ENCODE measurements at places on chromosomes 2 and 18.

- DNase-seq, result no peak
Measured at GRCh38 chr2:207434306-207434705, 95.5 kb upstream of the CREB1 start.

DNA sequence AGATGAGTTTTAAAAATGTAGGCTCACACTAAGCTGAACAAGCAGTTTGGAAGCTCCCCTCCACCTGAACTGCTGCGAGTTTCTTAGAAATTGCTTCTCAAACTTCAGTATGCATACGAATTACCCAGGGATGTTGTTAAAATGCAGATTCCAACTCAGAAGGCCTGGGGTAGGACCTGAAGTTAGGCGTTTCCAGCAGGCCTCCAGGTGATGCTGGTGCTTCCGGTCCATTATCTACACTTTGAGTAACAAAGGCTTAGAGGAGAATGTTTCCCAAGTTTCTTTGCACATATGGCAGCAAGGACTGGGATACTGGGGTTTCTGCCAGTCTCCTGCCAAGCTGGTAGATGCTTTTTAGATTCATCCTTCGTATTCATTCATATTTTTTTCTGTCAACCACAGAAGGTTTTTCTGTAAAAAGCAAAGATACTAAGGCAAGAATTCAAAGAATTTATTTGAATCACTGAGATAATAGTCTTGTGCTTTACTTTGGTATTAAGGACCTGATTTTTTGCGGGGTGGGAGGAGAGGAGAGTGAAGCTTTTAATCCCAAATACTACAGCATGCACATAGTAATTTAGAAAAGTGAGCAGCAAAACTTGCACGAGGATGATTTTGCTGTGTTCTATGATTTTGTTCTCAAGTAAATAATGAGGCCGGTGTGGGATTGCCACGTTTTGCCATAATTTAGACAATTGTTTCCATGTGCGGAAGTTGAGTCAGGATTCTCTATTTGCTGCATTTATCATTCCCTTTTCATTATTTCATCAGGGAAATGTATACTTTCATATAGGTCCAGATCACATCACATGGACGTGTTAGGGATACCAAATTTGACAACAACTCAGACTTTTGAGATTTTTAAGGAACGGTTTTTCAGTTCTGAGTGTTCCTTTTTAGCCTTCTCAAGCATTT lies 137.6 kb upstream of the SPATS2L start:
- DNase-seq, result peak; percentile 62

DNA sequence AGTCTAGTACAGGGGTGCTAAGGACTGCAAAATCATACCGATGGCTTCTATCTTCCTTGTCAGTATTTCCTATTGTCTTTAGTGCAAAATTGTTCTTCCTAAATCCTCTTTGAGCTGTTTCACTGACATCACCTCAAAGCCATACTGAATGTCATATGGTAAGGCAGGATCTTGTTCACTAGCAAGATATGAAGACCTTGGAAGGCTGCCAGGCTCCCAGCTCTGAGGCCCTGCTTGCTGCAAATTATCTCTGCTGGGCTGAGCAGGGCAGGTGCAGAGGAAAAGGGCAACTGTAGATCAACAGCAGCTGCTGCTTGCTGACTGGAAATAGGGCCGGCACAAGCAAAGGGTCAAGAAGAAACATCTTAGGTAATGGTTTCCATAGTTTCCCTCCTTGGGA lies 58.2 kb downstream of the PMAIP1 start:
- peak; percentile 66 for DNase-seq

DNA sequence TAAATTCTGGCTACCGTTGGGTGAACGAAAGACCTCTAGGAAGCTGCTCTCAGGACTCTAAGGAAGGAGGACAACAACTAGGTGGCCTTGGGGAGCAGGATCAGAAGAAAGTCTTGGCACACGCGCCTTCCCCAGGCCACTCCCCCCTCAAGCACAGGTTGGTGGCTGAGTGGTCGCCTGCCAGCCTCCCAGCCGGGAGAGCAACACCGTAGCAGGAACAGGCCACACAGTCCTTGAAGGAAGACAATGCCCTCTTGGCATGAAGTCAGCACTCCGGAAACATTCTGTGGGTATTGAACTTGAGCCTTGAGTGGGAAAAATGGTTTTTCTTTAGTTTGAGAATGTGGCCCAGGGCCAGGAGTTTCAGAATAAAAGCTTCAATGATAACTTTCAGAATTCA lies 87.4 kb upstream of the AGAP1 start:
- no peak for DNase-seq

DNA sequence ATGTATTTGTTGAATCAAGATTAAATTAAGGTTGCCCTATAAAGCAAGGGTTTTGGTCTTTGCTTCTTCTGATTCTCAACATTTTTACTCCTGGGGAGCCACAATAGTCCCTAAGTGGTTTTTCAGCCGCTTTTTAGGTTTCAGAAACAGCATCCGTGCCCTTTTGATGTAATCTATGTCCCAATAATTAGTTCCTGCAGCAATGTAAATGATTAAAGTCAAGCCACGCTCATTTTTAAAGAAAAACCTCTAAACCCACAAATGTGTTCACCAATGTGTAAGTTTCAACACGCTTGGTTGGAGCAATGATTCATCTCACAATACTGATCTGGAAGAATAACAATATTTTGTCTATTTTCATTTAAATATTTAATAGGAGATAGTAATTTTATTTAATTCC lies 5.6 kb downstream of the ARL4C start:
- no peak for DNase-seq

GRCh38 chr2:99757611-99758114 lies 267.8 kb upstream of the REV1 start:
- no peak for DNase-seq

DNA sequence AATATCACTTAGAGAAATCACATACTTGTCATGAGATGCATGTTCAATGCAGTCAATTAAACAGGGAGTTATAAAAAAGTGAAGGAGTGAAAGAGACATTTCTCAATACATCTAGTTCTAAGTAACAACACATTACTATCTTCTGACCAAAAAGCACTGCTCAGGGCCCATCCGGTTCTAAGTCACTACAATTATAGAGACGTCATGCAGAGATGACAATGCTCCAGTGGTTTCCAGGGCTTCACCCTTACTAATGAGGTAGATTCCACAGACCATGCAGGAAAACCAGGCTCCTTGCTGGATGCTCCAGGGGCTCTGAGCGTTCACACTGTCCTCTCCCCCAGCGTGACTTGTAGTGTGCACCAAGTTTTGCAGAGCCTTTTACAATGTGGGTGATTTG lies 88.0 kb downstream of the FTCDNL1 start:
- no peak for DNase-seq

DNA sequence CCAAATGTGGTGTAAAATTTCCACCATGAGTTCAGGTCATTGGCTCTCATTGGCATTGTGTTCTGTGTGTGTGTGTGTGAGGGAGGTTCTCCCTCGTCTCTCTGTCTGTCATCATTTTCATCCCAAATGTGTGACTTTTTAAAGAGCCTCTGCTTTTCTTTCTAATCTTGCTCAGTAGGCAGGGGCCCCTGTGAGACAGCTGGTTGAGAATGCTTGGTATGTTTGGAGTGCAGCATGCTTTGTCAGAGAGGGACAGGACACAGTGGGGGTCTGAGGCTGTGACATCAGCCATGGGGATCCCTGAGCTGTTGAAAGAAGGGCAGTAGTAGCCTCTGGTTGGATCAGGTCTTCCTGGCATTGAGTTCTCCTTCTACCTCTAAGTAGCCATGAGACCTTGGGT lies 10.6 kb downstream of the PTPRM start:
- peak; percentile 98 for DNase-seq

DNA sequence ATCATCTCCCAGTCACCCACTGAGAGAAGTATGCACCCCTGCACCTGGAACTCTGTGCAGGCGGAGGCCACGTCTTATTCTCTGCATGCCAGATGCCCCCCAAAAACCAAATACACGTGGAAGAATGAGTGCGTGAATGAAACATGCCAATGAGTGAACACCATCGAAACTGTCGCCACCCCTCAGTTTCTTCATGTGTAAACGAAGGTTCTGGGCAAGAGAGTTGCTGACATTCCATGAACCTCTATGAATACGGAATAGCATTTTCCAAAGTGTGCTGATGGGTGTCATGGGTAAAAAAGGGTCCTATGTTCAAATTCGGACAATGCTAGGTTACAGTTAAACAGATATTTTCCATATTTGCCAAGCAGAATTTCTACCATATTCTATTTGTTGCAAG lies 19.8 kb downstream of the FER1L5 start:
- DNase-seq, result no peak

- peak; percentile 59 for DNase-seq
Measured at GRCh38 chr2:120052597-120052996, 39.7 kb downstream of the EPB41L5 start.

GRCh38 chr2:39968037-39968436 lies 189.0 kb upstream of the THUMPD2 start:
- no peak for DNase-seq

DNA sequence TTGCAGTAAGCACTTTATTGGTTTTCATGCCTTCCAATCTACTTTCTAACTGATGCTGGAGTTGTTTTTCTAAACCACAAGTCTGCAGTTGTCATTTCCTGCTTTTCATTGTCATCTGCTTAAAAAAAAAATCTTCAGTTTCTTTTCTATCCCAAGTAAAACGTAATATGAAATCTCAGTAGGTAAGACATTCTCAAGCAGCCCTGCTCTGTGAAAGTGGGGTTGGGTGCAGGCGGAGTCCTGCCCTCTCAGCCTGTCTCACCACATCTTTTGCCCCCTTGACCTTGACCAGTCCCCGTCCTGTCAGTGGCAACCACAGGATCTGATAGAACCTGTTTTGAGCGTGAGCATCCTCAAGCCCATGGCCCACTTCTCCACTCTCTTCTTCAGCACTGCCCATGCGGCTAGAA lies 80.0 kb upstream of the CPO start:
- DNase-seq, result no peak

DNA sequence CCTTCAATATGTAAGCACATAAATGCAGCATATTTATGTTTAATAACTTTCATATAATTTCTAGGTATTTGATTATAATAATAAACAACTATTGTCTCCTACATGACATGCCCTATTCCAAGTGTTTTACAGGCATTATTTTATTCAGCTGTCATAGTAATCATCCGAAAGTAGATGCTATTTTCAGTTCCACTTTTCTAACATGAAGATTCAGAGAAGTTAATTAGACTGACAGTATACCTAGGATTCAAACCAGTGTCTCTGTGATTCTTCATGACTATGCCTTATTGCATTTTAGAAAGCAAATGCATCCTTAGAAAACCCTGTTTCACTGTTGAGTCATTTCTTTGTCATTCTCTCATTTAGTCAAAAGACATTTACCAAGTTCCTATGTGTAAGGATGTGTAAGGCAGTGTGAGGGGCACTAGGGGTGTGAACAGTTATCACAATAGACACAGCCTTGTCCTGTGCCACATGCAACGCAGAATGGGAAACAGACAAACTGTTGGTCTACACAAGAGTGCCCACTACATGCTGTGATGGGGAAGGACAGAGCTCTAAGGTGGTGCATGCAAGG lies 79.8 kb downstream of the DTNA start:
- DNase-seq, result no peak

DNA sequence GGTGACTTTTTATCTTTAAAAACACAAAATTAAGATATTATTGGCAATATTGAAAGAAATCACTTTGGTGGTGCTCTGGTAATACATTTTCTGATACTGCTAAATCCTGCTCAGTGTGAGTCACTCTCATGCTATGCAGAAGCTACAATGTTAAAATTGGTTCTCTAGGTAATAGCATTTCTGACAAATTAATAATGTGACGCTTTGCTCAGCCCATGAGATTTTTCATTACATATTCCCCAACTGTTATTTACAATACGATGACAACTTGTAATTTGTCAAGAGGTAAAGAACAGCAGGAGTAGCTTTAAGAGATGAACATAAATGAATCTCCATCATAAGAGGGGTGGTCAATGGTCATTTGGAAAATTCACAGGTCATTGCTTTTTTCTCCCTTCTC lies 573.6 kb downstream of the TMEM182 start:
- DNase-seq, result no peak

- no peak for DNase-seq
Measured at GRCh38 chr2:164710837-164711765, 89.8 kb upstream of the GRB14 start.

GRCh38 chr2:161107265-161107664 lies 53.0 kb upstream of the TANK start:
- DNase-seq, result no peak

DNA sequence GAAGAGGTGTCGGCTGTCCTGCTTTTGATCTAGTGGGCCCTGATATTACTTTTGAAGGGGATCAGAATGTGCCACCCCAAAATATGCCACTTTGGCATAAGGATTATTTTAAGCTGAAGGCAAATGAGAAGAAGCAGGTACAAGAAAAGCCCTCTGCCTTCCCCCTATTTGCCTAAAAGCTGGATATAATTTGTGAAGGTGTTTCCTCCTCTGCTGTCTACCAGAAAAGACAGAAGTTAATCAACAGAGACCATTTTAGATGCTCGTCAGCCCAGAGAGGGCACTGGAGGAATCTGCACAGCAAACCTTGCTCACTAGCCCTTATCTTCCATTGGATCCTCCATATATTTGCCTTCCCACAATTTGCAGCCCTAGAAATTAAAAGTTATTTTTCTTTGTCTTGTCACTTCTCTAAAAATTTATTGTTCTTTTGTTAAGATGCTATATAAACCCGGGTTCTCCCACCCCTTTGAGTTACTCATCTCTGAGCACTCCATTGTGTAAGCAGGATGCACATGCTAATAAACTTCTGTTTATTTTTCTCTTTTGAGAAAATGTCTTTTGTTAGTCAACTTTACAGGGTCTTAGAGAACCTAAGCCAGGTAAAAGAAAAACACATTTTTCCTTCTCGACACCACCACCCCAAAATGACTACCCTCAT lies 163.2 kb upstream of the SLC1A4 start:
- DNase-seq, result no peak

DNA sequence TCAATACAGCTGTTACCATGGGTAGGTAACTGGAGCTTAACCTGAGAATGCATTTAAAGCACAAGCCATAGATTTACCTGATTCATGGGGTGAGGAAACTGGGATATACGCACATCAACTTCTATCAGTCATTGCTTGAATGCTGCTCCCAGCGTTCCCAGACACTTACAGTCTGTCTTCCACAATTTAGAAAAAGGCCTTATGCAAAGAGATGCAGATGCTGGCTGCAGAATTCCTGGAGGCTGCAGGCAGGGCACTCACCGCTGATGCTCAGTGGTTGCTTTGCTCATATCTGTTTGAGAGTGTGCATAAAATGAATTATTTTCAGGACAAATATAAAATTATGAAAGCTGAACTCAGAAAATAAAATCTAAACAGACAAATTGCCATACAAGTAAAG lies 950.7 kb upstream of the PIK3C3 start:
- DNase-seq, result no peak

- DNase-seq, result peak; percentile 36
Measured at GRCh38 chr18:23257686-23258565, 122.6 kb downstream of the CABLES1 start.

DNA sequence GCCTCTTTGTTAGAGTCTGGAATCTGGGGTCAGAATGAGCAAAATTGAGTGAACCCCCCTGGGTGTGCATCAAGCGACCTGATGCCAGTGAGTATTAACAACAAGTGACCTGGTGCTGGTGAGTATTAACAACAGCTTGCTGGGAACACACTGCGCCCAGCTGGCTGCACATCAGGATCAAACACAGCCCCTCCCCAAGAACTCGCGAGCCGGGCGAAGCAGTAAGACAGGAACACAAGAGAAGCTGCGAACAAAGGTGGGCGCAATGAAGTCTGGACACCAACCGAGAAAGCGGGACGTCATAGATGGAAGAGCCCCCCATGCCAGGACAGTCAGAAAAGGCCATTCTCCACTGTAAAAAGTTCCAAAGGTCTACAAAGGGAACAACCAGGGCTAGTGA lies 34.3 kb downstream of the CRACDL start:
- DNase-seq, result no peak

Data from fibroblast of skin of scalp (primary cell).